Kasumi-1 (cell line): ENCODE measurements at places on chromosomes 11 and 22.

DNA sequence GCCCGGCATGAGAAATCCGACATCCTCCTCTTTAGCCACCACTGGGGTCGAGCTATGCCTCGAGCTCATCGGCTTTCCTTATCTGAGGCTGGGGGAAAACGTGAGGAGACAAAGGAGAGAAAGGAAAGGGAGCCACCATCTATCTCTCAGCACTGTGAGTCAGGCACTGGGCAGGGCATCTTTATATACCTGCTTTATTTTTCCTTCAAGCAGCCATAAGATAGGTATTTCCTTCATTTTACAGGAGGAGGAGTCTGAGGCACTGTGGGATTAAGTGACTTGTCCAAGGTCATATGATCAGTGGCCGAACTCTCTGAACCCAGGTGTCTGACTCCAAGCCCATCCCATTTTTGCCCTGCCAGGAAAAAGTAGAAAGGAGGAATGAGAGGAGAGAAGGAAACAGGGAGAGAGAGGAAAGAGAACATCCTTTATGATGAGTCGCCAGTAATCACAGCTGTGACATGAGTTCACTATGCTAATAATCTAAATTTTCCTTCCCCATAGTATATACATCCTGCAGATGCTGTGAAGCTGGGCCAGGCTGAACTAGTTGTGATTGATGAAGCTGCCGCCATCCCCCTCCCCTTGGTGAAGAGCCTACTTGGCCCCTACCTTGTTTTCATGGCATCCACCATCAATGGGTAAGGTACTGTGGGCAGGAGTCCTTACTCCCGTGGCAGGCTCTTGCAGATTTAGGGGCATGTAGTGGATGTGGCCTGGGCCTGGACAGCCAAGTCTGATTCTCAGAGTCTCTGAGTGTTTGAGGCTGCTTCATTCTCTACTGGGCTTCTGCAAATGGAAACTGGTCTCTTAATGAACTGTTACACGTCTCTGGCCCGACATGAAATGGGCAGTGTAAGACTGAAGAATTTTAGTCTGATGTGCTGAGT lies 21.8 kb downstream of the NAT10 start:
- no peak for DNase-seq

DNA sequence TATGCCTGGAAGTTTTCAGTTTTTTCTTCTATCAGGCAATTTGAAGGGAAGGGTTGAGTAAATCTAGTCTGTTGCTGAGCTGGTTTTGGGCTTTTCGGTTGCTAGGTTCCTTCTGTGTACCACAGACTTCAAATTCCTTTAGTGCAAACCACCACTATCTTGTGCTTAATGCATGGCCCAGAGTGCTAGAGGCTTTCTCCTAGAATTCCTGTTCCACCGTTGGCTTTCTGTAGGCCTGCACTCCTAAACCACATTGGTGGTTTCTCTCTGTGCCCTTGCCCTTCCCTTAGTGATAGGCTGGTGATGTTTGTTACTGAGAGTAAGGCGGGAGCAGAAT lies 47.1 kb upstream of the CTSC start:
- DNase-seq = no peak

GRCh38 chr11:68128682-68129327 lies 7.6 kb upstream of the CHKA start:
- DNase-seq = no peak

- no peak for DNase-seq
These were observed 467 bp downstream of the EPS8L2 start for GRCh38 chr11:706439-706956.

DNA sequence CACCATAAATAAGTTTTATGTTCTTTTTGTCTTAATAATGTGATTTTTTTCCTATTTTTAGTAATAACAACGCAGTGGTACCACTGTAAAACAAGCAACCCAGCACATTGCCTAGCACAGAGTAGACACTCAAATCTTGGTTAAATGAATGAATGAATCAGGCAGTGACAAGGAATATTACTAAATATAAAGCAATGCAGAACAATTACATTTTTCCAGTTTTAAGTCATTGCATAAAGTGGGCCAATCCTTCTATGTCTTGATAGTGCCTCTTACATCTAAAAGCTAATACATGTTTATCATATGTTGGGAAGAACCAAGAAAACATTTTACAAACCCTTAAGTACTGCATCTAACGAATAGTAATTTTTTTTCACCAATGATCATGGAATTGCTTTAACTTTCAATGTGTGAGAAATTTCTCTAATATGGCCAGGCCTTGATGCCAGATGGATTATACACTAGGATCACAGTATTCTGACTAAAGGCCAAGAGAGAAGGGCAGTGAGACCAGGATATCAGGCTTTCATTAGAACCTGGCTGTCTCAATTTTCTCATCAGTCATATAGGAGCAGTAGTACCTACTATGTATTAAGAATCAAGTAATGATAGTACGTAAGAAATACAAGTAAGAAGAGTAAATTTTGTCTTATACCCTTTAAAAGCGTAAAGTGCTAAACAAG lies 88.5 kb downstream of the TRIM44 start:
- DNase-seq = no peak

DNA sequence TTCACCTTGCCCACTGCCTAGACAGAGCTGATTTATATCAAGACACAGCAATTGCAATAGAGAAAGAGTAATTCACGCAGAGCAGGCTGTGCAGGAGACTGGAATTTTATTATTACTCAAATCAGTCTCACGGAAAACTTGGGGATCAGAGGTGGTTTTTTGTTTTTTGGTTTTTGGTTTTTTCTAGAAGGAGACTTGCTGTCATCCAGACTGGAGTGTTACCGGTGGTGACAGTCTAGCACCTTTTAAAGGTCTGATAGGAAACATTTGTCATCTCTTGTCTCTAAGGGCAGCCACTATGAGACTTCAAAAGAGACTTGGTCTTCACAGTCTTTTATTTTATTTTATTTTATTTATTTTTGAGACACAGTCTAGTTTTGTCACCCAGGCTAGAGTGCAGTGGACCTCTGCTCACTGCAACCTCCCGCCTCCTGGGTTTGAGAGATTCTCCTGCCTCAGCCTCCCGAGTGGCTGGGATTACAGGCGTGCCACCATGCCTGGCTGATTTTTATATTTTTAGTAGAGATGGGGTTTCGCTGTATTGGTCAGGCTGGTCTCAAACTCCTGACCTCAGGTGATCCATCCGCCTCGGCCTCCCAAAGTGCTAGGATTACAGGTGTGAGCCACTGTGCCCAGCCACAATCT lies 19.1 kb downstream of the APOBEC3H start:
- DNase-seq = no peak

DNA sequence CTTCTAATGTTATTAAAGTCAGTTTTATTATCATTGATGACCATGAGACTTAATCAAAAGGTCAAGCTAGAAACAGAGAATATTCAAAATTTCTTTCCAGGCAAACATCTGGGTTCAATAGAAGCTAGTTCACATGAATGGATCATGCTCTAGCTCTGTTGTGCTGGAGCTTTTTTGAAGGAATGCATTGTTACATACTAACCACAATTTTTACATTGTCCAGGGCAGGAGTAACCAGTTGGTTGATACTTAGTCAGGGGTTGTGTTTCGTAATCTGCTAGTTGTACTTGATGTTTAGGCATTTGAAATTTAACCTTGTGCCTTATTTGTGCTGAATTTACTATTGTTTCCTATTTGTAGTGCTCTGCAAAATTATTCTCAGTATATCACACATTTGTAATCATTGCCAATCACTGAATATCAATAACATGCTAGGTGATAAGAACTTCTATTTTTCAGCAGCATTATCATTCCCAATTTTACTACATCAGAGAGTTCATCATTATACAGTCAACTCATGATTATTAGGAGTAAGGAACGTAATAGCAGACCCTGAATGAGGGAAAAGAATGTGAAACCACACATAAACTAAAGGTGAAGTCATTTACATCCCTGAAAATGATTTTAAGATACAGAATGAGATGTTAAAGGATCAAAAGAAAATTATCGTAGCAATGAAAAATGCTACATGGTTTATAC lies 23.2 kb downstream of the NF2 start:
- DNase-seq = no peak

- DNase-seq = no peak
These were observed 75.6 kb downstream of the TP53I11 start for GRCh38 chr11:44875037-44875436.

GRCh38 chr11:13318498-13319295 lies 41.1 kb downstream of the BMAL1 start:
- no peak for DNase-seq

DNA sequence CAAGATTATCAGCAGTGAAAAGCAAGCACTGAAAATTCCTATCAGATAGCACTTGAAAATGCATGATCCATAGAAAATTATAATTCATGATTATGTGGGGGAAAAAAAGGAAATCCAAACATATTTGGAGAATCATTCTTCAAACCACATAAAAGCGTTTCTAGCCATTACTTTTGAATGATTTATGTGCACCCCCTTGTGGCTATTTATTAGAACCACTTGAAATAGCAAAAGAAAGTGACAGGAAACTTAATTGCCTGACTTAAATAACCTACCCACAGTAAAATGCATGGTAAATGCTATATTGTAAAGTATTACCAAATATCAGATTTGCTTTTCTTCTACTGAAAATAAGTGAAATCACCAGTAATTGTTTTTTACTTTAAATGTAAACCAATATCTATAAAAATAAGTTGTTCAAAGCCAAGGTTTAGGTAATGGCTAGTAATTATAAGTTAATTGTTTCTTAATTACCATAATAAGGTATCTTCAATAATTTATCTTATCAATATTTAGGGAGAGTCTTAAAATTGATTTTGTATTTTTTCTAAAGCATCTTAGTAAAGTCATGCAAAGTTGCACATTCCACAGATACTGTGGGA lies 168.5 kb downstream of the ARHGAP42 start:
- peak; percentile 58 for DNase-seq

DNA sequence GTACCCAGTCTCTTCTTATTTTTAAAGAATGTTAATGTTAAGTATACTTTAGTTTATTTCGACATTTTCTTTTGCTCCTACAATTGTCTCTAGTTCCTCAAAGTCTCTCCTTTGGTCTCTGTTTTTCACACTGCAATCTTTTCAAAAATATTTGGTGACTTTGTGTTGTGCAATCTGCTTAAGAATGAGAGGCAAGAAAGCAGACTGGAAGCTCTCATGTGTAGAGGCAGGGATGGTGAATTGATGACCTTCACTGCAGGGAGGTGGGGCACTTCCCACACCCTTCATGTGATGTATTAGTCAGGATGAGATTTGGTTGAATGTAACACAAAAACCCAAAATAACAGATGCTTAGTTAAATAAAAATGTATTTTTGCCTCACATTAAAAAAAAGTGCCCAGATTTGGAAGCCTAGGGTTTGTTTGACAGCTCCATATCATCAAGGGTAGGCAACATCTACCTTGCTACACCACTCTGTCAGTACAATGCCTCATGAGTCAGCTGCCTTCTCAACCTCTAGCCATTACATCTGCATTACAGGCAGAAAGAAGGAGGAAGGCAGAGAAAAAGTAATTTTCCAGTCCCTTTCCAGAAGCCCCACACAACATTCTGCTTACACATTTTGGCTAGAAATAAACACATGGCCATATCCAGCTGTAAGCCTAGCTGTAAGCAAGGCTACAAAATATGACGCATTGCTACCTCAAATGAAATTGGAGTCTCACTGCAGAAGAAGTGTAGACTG lies 3.8 kb upstream of the MMP27 start:
- no peak for DNase-seq

GRCh38 chr11:110855191-110855590 lies 143.0 kb upstream of the ARHGAP20 start:
- DNase-seq = no peak

GRCh38 chr11:87193756-87194470 lies 156.2 kb downstream of the TMEM135 start:
- no peak for DNase-seq

- peak; percentile 88 for DNase-seq
These were observed at the start of gene SELENOM for GRCh38 chr22:31107178-31107893. Gene SELENOM, minus strand, starts transcription at chr22:31107568. Its CDS starts 63 bp downstream, at chr22:31107505.

GRCh38 chr22:49810363-49811019 lies 17.2 kb downstream of the BRD1 start:
- peak; percentile 23 for DNase-seq

- DNase-seq = no peak
These were observed 114.9 kb upstream of the ALX4 start for GRCh38 chr11:44424841-44425240.

GRCh38 chr11:12897390-12897789 lies 111.7 kb upstream of the RASSF10 start:
- no peak for DNase-seq

DNA sequence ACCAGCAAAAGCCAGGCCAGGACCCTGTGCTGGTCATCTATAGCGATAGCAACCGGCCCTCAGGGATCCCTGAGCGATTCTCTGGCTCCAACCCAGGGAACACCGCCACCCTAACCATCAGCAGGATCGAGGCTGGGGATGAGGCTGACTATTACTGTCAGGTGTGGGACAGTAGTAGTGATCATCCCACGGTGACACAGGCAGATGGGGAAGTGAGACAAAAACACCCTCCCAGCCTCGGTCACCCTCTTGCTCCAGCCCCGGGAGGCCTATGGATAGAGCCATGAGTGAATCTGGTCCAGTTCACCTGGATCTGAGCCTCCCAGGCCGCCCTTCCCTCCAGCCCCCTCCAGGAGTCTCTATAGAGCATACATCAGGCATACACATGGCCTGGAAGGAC lies 115.2 kb upstream of the IGLL5 start:
- no peak for DNase-seq

DNA sequence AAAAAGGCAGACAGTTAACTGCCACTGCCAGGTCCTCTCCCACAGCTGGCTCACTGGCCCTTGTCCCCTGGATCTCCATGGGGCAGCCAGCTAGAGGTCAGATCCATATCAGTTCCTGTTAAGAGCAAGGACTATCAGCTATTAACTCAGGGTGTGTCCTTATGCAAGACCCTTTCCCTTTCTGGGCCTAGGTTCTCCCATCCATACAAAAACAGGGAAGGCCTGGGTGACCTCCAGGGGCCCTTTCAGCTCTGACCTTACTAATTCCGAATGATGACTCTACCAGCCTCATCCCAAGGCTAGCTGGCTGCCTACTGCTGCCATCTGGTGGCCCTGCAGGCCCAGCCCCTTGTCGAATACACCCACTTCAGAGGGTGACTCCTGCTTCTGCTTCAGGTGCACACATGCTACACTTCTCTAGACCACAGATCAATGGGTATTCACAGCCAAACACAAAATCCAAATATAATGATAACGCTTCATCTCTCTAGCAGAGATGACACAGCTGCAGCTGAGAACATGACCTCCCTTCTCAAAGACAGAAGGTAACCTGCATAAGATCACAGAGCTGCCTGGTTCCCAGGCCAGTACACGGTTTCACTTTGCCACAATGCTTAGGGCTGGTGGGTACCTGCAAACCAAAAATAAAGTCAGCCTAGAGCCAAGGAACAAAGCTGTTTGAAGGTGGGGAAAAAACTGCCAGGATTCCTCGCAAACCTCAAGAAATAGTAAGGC lies 34.1 kb downstream of the SERGEF start:
- peak; percentile 22 for DNase-seq

GRCh38 chr11:60867871-60868681 lies 734 bp downstream of the ZP1 start:
- DNase-seq = no peak

DNA sequence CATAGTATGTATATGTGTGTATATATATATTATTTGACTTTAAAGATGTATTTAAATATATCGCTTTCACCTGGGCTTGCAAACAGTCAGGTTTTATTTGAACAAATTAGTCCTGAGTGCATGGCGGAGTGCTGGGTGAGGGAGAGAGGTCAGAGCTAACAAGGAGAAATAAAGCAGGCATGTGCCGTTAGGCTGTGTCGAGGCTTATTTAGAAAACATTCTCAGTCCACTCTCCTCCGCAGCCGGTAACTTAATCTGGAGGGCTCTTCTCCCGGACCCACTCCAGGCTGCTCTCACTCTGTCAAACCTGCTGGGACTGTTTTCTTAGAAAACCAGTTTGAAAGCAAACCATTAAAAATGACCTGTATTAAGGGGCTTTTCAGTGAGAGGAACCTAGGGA lies 455.9 kb downstream of the MN1 start:
- DNase-seq = no peak

GRCh38 chr11:93645938-93646337 lies 15.5 kb upstream of the CEP295 start:
- no peak for DNase-seq
